Umbilical cord (tissue), 2 donors: ENCODE measurements at places on chromosomes 4 and X. TPM values are rescaled to one million over a fixed set of nuclear protein-coding genes. Genes with fewer than 3 reads are reported as not detected.

DNA sequence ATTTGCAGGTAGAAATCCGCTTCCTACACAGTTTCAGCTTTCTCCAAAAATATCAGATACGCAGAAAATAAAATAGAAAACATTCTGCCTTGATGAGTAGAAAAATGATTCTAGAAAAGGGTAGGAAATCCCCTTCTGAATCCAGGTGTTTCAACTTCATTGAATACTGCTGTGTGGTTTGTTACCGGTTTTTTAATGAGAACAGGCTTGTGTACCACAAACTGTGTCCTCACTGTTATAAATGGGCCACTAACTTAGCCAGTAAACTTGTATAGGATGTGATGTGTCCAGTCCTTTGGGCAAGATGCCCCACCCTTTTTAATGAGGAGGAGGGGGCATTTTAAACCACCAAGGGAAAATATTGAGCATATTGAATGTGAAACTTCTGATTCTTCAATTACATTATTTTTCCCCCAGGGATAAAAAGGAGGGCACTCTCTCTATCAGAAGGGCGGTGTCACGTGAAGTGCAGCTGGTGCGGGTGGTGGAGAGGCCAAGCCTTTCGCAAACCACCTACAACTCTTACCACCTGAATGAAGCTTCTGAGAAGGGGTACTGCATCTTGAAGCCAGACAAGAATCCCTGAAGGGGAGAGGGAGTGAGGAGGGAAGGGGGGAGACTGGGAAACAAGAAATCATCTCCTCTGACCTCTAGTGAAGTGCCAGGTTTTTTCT lies 4.5 kb downstream of the CXXC4 start:
- no peak for DNase-seq

GRCh38 chr4:151165205-151166000 lies 66.0 kb downstream of the RPS3A start:
- peak; percentile 20 for DNase-seq

DNA sequence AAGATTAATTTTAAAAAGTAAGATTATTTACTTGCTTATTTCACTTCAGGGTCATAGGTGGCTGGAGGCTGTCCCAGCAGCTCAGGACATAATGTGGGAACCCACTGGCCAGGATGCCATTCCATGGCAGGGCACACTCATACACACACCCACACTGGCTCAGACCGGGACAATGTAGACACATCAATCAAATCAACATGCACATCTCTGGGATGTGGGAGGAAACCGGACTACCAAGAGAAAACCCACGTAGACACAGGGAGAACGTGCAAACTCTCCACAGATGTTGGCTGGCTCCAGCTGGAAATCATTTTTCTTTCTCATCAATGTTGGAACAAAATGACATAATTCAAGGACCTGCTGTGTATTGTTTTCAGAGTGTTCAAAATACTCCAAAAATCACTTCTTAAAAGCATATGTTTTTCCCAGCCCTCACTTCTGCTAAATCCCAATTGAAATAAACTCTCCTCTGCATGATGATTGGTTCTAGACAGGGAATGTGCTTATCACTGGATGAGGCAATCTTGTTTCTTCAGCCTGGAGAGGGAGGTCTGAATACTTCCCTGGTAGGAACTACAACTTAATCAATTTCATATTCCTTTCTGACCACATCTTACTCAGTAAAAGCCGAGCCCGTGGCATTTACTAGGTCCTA lies 18.6 kb upstream of the CPE start:
- DNase-seq: no peak

GRCh38 chr4:40916880-40917279 lies 167.1 kb downstream of the NSUN7 start:
- DNase-seq: no peak

DNA sequence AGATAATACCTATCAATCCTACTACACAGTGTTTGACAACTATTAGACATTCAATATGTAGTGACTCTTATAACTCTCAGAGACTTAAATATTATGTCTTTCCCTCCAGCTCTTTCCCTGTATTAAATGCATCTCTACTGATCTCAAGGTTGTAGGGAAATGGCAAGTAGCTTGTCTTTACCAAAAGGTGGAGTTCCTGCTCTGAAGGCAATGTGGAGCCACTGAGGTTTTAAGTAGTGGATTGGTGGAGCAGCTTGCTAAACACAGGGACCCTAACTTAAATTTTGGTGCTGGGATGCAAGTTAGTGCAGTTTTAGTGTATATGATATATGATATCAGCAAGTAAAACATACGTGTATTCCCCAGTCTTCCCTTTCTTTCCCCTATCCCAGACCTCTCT lies 13.1 kb downstream of the FNIP2 start:
- DNase-seq: no peak

GRCh38 chr4:36652857-36653256 lies 371.4 kb downstream of the DTHD1 start:
- no peak for DNase-seq

- DNase-seq: no peak
These were observed 26.6 kb downstream of the ZRSR2 start for GRCh38 chrX:15816886-15817285.

Gene INTU
- 36.6 TPM for total RNA-seq

Gene POU3F4
- not detected for total RNA-seq

Gene FAM193A
- 23.4 TPM for total RNA-seq
